ENCODE measurements at places on chromosomes 4 and X.

- DNase-seq, result no peak
These were observed 880 bp upstream of the LONRF3 start for GRCh38 chrX:118973389-118974087.

DNA sequence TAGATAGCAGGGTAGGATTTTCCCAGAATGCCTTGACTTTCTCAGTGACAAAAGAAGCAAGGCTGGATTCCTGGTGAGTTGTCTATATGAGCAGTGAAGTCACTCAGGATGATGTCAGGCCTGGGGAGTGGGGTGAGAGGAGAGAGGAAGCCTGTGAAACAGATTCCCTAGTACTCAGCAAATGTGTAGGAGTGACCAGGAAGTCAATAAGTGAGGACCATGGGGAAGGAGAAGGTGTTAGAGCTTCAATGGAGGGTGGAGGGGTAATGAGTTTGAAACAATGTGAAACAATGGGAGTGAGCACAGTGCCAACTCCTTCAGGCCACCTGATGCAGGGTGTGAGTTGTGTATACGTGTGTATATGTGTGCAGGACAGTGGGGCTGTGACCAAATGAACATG, 2.4 kb upstream of the SLC9A6 start:
- no peak for DNase-seq

GRCh38 chr4:148469938-148470337, 27.7 kb upstream of the NR3C2 start:
- no peak for DNase-seq

DNA sequence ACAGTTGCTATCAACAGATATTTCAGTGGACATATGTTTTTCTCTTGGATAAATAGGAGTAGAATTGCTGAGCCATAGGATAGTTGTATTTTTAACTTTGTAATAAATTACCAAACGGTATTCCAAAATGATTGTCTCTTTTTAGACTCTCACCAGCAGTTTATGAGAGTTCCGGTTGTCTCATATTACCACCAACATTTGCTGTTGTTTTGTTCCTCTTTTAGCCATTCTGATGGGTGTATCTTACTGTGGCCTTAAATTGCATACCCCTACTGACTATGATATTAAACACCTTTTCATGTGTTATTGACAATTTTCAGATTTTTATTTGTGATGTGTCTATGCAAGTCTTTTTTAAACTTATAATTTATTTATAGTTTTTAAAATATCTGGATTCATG, 39.7 kb downstream of the SNX25 start:
- no peak for DNase-seq

DNA sequence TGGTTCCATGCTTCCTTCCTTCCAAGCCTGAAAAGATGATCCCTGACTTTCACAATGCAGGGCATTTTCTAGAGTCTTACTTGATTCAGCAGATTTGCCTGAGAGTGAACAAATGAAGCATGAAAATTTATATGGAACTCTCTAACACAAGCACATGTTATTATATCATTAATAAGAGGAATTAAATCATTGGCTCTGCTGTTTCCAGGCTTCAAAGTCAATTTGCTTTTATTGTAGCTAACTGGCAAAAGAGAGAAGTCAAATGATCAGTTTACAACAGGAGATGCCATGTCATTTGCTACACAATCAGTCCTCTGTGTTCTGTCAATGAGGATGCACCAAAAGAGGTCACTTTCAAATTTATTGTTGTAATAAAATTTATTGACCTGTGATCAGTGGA, 101.5 kb upstream of the UGT8 start:
- DNase-seq, result no peak

DNA sequence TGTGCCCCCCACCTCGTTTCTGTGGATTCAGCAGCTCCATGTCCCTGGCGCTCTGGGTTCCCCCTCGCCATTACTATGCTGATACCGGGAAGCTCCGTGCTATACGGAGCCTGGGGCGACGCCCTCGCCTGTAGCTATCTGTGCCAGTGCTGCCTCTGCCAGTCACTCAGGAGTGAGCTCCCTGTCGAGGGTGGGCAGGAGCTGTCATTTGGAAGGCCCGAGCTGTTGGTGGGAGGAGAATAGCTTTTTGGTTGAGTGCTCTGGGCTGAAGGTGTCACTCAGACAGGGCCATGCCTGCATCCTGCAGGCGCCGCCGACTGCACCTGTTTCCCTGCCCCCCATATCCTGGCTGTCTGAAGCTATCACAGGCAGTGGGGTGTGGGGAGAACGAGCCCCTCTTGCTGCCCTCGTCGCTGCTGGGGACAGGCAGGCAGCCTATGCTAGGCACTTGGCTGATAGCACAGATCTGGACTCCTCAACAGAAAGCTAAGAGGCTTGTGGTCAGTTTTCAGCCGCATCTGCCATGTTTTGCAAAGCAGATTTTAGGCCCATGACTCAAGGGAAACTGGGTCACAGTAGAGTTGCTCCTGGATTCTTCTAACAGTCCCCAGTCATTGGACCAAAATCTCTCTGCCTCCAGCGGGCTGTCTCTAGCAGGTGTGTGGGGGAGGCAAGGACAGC, 31.8 kb downstream of the CPLX1 start:
- no peak for DNase-seq

DNA sequence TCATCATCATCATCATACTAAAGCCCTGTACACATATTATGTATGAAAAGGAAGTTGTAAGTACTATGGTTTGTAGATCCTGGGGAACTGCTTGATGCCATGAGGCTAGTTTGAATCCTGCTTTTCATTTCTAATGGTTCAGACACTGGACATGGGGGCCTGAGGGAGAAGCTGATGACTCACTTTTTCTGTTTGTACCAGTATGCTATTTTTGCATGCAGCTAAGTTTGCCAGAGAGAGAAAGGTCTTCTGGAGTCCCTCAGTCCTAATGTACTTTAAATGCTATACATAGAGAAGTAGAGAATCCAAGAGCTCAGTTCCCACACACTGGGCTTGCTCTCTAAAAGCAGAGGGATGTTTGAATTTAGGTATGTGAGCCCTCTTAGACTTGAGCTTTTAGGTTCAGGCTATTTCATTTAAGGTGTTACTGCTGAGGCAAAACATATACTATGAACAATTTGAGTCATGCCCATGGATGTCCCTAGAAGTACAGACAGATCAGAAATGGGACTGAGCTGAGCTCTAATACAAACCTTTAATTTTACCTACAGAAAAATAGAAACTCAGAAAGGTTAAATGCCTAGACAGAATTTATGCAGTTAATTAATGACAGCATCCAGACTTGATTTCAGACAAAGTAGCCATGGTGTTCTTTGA, 17.6 kb upstream of the HS3ST1 start:
- DNase-seq, result no peak

GRCh38 chr4:77172336-77172735, 15.3 kb downstream of the CCNG2 start:
- no peak for DNase-seq

- peak; percentile 58 for DNase-seq
These were observed 43.1 kb upstream of the FAM9C start for GRCh38 chrX:13087322-13088155.

DNA sequence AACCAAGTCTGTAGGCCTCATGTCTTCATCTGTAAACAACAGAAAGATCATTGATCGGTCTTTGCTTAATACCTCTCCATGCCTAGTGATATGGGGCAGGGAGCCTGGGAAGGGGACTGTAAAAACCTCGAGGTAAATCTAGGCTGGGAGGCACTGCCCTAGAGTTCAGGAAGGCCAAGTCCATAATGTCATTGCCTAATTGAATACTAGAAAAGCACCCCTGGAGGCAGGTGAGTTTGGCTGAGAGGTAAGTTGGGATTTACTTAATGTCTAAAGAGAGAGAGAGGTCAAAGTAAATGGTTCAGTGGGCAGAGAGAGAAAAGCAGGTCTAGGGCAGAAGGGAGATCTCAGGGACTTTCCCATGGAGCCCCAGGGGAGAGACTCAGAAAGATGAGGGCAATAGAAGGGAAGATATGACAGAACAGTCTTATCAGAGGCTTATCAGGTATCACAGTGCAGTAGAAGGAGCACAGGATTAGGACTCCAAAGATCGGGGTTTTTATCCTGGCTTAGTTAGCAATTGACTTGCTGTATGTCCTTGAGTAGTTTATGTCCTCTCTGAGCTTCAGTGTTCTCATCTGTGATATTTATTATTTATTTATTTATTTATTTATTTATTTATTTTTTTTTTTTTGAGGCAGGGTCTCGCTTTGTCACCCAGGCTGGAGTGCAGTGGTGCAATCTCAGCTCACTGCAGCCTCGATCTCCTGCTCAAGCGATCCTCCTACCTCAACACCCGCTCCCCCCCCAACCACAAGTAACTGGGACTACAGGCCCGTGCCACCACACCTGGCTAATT, 85.2 kb downstream of the SLC16A2 start:
- no peak for DNase-seq

- no peak for DNase-seq
These were observed 917 bp downstream of the MYL5 start for GRCh38 chr4:675036-675882.

GRCh38 chrX:68698942-68699341, 51.5 kb downstream of the STARD8 start:
- no peak for DNase-seq

- no peak for DNase-seq
These were observed 11.9 kb downstream of the PSAPL1 start for GRCh38 chr4:7422898-7423180.

- DNase-seq, result no peak
These were observed 236.4 kb downstream of the ZC4H2 start for GRCh38 chrX:64739792-64740378.

GRCh38 chrX:68175562-68175961, 257.7 kb downstream of the OPHN1 start:
- DNase-seq, result no peak
